ENCODE measurements at places on chromosomes 4 and X.
A peak's percentile ranks its signal among the peaks of the same experiment; 100 is the strongest.

DNA sequence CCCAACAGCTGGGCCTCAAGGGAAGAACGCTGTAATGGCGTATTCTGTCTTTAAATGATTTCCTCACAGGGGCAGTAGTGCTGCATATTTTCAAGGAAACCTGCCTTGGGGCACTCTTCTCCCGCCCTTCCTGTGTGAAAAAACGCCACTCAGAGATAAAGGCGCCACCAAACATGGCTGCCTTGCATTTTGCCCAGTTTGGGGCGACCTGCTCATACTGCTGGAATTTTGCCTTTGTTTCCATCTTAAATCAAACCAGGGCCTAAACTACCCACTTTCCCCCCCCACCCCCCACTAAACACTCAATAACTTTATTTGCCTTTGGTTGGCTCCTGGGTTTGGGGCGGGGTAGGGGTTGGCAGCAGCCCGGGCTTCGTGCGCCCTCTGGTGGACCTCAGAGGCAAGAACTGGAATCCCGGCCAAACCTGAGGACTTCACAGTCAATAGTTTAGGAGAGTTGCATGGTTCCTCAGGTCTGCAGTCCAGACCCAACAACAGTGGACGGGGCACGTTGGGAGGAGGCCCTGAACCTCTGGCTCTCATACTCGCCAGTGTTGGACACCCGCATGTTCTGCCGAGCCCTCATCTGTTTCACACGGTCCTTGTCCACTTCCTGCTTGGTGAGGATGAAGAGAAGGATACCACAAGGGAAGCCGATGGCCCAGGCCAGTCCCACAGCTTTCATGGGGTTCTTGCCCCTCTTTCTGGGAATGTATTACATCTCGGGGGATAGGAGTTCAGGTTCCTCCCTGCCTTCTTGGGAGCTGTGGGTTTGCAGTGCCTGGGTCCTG, 220.1 kb upstream of the STK26 start:
- DNase-seq = peak; percentile 80

GRCh38 chrX:80765220-80765625, 44.5 kb downstream of the BRWD3 start:
- no peak for DNase-seq

GRCh38 chr4:124389591-124389990, 322.9 kb downstream of the ANKRD50 start:
- no peak for DNase-seq

- no peak for DNase-seq
Observed at GRCh38 chr4:37815591-37815990, 10.9 kb upstream of the PGM2 start.

- no peak for DNase-seq
Observed at GRCh38 chr4:16693641-16694040, 204.8 kb downstream of the LDB2 start.

- no peak for DNase-seq
Observed at GRCh38 chr4:71377561-71377960, 38.7 kb downstream of the SLC4A4 start.

DNA sequence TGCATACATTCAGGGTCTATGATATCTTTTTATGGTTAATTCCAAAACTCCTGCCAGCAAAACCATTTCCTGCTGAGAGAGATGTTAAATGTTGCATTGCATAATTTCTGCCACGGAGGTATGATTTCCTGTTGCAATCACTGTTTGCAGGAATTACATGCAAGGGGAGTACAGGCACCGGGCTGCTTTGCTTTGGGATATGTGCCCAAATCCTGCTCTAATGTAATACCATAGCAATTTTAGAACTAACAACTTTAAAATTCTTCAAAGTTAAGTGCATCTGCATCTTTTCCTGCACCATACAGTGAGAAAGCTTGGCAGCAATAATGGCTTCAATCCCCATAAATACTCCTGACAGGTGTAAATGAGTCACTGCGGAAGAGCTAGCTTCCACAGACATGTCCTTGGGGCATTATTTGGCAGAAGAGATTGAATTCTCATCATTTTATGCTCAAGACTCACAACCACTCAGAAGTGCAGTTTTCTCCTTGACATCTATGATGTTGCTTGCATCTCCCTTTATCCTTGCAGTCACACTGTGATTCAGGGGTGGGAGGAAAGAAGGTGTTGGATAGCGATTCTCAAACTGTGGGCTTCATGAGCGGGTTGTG, 29.6 kb downstream of the TRIM2 start:
- DNase-seq = no peak

- no peak for DNase-seq
Observed at GRCh38 chrX:39516427-39516841, 581.3 kb downstream of the BCOR start.

GRCh38 chr4:111946800-111947199, 198.5 kb upstream of the FAM241A start:
- DNase-seq = no peak

- DNase-seq = no peak
Observed at GRCh38 chr4:25535701-25536473, 119.8 kb upstream of the SLC34A2 start.

DNA sequence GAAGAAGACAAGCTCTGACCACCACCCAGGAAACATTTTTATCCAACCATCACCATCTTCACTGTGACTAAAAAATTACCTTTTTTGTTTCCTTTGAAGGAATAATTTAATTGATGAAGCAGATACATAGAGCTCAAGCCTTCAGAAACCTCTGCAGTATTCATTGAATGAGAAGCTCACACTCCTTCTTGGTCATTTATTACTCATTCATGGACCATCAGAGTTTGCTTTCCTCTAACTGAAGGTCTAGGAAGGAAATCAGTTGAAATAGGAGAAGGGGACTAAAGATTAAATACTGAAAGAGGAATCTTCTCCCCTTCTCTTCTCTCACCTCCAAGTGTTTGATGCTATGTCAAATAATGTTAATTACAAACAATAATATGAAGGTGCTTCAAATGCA, 290.6 kb upstream of the KLF3 start:
- DNase-seq = no peak

DNA sequence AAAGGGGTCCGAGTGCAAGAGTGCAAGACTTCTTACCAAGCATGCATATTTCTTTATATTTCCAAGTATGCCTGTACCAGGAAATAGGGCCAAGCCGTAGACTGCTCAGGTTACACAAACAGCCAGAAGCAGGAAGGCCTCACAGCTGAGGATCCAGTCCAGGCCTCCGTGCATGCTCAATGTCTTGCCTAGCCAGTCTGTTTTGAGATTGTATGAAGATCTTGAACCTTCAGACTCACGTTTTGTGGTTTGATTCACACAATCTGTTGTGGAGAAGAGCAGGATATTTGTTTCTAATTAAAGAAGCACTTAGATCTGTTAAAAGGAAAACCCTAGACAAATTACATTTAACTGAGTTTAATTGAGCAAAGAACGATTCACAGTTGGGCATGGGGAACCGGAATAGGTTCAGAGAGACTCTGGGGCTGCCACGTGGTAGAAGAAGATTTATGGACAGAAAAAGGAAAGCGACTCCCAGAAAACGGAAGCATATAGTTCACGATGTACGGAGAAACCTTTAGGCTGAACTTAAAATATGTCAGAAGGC, 1.2 kb downstream of the MGST2 start:
- DNase-seq = no peak

DNA sequence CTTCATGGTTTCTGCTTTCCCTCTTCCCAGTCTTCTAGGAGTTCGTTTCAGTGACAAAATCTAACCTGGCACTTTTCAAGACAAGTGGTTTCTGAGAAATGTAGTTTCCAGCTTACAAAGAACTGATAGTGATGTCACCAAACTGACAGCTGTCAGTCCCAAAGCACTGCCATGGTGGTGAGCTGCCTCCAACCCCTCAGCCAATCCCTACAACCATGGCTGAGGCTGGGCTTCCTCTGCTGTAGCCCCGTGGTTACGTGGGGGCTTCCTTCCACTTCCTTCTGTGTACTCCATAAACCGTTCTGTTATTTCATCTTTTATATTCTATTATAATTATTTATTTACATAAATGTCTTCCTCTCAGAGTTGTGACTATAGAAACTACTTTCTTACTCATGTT, 198.6 kb upstream of the AGA start:
- DNase-seq = no peak

- DNase-seq = no peak
Observed at GRCh38 chr4:38368613-38369012, 295.4 kb upstream of the KLF3 start.

GRCh38 chrX:113059714-113060113, 219.1 kb upstream of the AMOT start:
- DNase-seq = no peak

- no peak for DNase-seq
Observed at GRCh38 chr4:140947506-140947905, 185.8 kb downstream of the RNF150 start.

- DNase-seq = no peak
Observed at GRCh38 chr4:13912966-13913365, 285.4 kb upstream of the BOD1L1 start.

DNA sequence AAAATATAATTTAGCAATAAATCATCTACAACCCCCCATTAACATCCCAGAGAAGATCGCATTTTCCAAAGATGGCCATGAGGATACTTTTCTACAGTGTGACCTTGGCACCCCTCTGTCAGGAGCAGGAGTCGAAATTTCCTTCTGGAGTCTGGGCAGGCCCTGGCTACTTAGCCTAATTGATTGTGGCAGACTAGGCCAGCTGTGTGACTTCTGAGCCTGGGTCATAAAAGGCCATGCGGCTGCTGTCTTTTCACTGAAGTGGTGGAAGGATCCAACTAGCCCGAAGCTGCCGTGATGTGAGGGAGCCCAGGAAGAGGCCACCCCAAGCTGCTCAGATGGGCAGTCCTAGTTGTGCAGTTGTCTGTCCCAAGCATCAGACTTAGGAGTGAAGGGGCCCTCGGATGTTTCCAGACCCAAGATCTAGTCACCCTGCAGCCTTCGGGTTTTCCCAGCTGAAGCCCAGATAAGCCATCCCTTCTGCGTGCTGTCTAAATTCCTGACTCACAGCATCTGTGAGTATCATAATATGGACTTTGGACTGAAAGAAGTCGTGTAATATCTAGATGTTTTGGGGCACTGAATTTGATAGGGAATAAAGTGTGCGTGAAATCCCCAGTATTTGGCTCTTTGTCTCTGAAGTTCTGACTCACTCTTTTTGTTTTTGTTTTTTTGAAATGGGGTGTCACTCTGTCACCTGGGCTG, 21.0 kb downstream of the PDK3 start:
- no peak for DNase-seq

DNA sequence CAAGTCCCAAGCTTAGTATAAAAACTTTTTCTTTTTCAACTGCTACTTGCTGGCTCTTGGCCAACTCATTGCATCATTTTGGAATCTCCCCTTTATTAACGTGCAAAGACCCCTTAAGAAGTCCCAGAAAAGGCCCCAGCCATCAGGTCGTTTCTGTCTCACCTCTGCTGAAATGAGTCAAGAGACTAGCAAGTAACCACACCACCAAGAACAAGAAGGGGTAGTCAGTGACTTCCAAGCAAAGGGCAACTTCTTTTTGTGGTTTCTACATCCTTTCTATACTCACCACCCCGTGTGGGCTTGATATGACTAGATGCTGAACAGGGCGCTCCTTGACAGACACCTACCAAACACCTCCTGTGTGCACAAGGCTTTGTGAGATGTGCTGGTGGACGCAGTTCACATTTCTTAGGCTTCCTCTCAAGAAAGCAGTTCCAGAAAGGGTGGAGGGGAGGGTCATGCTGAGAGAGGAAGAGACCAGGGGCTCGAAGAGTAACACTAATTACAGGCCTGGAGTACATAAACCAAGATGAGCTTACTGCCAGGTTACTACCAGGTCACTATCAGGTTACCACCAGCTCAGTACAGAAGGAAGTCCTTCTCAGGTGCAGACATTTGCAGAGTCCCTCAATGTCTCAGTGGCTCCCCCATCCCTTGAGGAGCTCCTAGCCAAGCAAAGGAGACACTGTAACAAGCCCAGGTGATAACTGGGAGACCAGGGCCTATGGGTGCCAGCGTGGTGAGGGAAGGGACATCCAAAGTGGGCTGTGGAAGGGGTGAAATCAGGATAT, 19.3 kb downstream of the JAKMIP1 start:
- DNase-seq = peak; percentile 51

- DNase-seq = no peak
Observed at GRCh38 chrX:46811121-46811520, 25.7 kb upstream of the RP2 start.

GRCh38 chrX:49760290-49760890, 64.6 kb upstream of the PAGE1 start:
- DNase-seq = no peak

DNA sequence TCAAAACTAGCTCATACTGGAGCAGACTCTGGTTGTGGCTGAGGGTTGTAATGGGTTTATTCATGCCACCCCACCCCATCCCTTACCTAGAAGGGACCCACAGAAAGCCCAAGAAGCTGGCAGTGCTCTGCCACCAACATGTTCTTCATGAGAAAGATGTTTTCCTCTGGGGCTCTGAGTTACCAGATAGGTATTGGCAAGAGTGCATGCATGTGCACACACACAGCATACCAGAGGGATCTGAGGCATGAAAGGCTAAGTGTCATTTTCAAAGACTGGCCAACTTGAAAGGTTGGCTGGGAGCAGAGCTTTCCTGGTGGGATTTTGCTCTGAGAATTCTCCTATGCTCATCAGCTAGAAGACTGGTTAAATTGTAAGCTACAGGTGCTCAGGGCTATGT, 65.2 kb downstream of the PHOX2B start:
- DNase-seq = no peak

- no peak for DNase-seq
Observed at GRCh38 chr4:85084371-85085094, 118.0 kb upstream of the WDFY3 start.

- no peak for DNase-seq
Observed at GRCh38 chr4:180058691-180059215, 2184.4 kb upstream of the TENM3 start.

DNA sequence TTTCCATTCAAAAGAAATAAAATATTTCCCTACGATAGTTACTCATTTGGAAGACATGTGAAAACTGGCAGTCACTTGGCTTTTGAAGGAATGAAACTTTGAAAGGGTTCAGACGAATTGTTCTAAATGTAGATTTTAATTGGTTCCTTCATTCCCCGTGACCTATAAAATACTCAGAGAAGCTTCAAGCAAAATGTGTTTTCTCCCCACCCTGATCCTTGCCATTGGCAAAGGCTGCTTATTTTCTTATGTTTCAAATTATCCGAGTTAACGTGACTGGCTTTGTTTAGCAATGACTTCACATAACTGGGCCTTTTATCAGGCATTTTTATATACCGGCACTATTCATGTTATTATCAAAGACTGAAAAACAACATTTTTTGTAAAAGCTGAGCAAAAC, 204.1 kb upstream of the NEIL3 start:
- no peak for DNase-seq

- DNase-seq = no peak
Observed at GRCh38 chr4:8644966-8645752, 52.6 kb downstream of the CPZ start.

GRCh38 chrX:39577206-39577984, 520.4 kb downstream of the BCOR start:
- no peak for DNase-seq

- no peak for DNase-seq
Observed at GRCh38 chr4:83153417-83153816, 38.9 kb upstream of the PLAC8 start.

GRCh38 chr4:24369507-24370029, 214.8 kb downstream of the DHX15 start:
- DNase-seq = no peak

GRCh38 chr4:83894831-83895230, 358.9 kb downstream of the GPAT3 start:
- no peak for DNase-seq

GRCh38 chr4:97653701-97654100, 489.6 kb downstream of the STPG2 start:
- DNase-seq = no peak

GRCh38 chr4:29900336-29900735, 819.8 kb upstream of the PCDH7 start:
- no peak for DNase-seq

Data from activated CD4-positive, alpha-beta T cell treated with anti-CD3 and anti-CD28 coated beads for 4 hours (primary cell).